CD4-positive, alpha-beta T cell treated with Interleukin-1 beta for 1 hour (primary cell): ENCODE measurements at places on chromosomes 16 and 17.

DNA sequence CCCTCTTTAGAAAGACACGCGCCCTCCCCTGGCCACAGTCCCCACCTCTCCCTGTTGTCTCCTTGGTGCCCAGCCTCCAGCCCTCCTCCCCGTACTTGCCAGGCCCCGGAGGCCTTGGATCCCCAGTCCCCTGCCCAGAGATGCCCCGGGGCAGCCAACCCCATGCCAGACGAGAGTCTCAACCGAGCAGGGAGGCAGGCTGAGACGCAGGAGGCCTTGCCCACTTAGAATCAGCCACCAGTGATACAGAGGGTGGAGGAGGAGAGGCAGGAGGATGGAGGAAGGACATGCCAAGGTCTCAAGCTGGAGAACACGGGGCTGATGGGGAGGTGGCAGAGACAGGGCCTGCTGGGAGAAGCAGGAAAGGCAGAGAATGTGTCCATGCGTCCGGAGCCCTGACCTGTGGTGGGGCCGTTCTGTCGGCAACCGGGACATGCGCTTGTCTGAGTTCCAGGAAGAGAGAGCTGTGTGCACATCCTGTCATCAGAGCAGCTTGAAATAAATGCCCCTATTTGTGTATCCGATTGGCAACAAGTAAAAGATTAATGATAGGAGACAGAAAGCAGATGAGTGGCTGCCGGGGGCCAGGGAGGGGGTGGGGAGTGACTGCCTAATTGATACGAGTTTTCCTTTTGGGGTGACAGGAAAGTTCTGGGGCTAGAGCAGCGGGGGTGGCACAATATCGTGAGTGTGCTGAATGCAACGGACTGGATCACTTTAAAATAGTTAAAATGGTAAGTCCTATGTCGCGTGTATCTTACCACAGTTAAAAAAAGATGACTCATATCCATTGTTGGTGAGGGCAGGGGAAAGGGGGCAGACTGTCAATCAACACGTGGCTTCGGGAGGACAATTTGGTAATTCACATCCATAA, 44.7 kb upstream of the MEAK7 start:
- peak; percentile 21 for DNase-seq

DNA sequence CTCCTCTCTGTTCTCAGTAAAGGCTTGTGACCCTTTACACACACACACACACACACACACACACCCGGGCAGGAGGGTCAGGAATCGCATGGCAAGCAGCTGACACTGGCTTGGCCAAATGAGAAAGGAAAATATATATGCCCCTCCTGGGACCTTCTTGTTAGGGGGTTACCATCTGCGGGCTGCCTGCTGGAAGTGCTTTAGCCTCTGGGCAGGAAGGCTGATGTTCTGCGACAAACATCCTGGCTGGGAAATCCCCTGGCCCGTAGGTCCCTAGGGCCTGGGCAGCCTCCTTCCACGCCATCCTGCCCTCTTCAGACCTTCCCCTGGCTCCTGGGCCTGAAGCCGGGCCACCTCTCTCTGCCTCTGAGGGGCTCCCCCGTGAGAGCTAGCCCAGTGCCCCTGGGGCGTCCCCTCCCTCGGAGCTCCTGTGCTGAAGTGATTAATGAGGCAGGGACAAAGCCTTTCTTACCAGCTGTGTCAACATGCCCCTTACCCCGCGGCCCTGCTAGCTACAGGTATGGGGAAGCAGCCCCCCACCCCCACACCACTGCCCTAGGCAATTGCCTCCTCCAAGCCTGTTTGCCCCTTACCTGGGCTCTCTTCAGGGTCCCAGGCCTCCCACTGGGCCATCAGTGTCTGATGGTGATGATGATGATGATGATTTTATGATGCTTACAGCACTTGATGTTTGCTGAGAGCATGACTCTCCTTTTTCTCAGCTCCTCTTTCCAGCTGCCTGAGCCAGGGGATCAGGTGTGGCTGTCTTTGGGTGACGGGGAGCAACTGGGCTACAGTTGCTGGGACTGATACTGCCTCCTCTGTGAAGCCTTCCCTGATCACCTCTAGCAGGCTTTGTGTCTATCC, 32.8 kb upstream of the ETV4 start:
- peak; percentile 29 for DNase-seq

- DNase-seq = no peak
These were observed 1.4 kb upstream of the SPNS2 start for GRCh38 chr17:4497101-4497824.

DNA sequence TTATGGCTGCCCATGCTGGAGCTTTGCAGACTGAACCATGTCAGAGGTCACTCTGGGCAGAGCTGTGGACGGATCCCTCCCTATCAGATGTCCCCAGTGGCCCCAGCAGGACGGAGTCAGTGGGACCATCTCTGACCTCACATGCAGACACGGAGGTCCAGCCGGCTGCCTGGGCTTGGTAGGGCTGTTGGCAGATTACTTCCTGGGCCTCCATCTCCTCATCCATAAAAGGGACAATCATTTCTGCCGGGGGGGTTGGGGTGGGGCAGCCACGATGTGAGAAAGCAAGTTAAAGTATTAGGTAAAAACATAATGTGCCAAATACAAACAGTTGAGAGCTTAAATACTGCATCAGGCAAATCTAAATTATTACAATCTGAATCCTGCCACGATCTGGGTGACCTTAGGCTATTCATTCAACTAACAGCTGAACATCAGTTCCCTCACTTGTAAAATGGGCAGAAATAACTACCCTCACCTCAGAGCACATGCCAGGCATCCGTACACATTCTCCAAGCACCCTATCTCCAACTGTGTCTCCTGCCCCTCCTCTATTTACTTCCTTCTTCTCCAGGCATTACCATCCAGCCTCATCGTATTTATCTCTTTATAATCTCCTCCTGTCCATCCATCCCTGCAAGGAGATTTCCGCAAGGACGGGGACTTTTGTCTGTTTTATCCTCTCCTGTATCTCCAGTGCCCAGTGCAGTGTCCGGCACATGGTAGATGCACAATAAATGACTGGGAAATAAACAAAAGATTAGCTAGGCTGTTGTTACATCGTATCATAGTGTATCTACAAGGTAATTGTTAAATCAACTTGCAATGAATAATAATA, 192.3 kb upstream of the FOXF1 start:
- DNase-seq = no peak

GRCh38 chr16:87393680-87394055, 1.5 kb downstream of the MAP1LC3B start:
- no peak for DNase-seq

DNA sequence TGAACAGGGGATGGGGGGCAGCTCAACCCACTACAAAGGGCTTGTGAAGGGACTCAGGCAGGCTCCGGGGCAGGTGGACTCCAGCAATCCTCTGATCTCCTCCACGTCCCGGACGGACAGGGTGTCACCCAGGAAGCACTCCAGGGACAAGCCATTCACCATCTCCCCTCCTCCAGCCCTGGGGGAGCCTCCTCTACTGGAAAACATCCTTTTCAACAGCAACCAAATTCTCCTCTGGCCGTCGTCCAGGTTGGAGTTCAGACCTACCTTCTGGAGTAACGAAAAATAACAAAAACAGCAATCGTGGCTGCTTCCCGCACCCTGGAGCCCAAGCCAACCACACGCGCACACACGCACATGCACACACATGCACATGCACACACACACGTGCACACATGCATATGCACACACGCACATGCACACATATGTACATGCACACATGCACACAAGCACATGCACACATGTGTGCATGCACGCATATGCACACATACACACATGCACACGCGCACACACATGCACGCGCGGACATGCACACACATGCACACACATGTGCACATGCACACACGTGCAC, 8.9 kb upstream of the RBFOX3 start:
- no peak for DNase-seq

GRCh38 chr17:63156986-63157385, 191.0 kb downstream of the TANC2 start:
- DNase-seq = no peak

DNA sequence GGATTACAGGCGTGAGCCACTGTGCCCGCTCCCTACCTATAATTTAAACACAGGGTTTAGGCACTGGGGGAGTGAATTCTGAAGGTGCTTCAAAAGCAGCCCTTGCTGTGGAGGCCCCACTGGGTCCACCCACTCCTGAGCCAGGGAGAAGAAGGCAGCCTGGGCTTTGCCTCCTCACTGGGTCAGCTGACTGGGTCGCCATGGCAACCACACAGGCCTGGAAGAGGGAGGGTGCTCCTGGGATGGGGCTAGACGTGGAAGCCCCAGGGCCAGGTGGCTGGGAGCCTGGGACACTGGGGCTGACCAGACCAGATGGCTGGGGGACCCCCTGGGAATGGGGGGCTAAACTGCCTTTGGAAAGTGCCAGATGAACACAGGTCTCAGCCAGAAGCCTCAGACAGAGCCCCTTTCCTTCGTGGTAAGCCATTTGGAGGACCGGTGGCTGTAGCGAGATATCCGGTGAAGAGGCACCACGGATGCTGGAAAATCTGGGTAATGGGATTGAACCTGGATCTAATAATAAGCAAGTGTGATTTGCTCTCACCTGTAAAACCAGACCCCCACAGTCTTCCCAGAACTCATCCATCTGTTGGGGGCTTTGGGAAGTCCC, 32.9 kb downstream of the TRARG1 start:
- DNase-seq = no peak

DNA sequence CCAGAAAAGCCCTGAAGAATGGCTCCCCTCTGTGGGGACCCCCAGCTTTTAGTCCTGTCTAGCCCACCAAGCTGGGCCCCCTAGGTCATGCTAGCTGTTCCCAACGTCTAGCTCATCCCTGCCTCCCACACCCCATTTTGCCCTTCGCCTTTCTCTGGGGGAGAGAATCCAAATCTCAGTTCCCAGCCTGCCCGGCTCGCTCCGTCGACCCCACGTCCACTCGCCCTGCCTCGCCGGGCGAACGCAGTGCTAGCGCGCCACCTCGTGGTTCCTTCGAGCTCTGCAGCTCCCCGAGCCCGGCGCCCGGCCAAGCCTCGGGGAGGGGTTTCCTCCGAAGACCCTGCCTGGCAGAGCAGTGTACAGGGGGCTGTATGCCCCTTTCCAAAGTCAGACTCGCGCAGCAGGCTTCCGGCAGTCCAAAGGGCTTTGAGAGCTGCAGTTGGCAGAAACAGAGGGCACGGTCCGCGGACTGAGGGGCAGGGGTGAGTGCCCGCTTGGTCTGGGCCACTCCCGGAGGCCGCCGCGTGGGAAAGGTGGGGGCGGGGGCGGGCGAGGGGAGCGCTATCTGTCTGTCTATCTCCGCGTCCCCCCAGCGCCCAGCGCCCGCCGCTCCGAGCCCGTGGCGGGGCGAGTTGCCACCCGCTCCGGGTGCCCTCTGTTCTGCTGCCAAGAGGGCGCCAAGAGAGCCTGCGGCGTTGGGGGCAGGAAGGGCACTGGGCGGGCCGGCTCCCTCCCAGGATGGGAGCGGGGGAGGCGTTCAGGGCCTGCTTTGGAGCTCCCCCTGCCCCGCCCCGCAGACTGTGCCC, 1.7 kb upstream of the DLX3 start:
- peak; percentile 57 for DNase-seq

- DNase-seq = no peak
These were observed 4.8 kb upstream of the ZDHHC1 start for GRCh38 chr16:67421030-67421429.

- DNase-seq = no peak
These were observed 15.0 kb upstream of the RGS9 start for GRCh38 chr17:65121916-65122806.

- no peak for DNase-seq
These were observed 47.5 kb downstream of the NT5M start for GRCh38 chr17:17350491-17351355.

DNA sequence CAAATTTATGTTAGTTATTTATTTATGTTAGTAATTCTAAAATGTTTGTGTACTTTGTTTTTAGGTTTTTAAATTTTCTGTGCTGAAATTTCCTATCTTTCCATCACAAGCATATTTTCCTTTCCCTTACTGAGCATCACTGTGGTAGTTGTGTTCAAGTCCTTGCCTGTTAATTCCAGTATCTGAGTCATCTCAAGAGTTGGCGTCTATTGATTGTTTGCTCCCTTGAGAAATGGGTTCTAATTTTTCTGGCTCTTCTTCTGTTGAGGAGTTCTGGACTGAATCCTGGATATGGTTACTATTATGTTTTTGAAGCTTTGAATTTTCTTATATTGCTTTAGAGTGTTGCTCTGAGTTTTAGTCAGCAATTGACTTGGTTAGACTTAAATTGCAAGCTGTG, 56.3 kb downstream of the GAN start:
- DNase-seq = no peak
